Activated CD8-positive, alpha-beta T cell treated with anti-CD3 and anti-CD28 coated beads for 36 hours (primary cell): ENCODE measurements at places on chromosomes 7 and 10.
A peak's percentile ranks its signal among the peaks of the same experiment; 100 is the strongest.

DNA sequence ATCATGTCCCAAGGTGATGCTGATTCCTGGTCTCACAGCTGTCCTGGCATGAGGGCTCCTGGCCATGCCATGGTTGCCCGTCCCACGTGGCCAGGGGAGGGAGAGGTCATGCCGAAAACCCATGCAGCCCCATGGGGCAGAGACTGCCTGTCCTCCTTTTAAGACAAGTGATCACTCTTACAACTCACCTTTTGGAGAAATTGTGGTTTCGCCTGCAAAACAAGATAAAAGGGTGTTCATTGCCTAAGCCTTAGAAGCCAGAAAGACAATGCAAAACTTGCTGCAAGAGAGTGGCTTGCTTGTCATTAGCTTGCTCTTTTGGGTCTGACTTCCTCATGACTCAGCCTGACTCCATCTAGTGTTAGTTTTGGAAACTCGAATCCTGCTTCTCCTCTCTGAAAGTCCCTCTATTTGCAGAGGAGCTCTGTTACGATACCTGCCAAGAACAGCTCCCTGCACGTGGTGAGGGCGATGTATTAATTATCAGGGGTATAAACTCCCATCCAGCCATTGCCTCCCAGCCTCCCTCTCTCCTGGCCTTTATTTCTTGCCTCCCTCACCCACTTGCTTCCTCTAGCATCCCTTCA lies 26.7 kb downstream of the TMEM273 start:
- DNase-seq = no peak

DNA sequence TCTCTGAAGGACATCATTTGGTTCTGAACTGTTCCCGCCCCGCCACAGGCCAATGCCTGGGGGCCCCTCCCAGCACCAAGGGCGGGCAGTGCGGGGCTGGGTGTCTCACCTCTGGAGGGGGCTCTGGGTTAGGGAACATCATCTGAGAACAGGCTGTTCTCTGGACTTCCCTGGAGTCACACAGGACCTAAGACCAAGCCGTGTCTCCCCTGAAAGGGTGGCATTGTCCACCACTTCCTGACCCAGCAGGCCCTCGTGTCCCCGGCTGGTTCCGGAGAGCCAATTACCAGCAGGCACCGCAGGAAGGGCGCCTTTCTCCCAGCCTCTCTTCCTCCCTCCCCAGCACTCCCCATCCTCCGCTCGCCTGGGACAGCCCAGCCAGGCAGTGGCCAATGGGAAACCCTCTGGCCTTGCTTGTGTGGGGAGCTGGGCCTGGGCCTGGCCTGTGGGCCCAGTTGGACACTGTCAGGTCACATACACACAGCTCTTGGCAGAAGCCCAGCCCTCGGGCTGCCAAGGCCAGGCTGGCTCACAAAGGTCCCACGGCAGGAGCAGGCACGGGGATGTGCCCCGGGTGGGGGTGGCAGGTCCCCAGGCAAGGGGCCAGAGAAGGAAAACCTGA lies 119.5 kb downstream of the SPDYE5 start:
- no peak for DNase-seq

GRCh38 chr10:32445036-32445435 lies 904 bp upstream of the CCDC7 start:
- DNase-seq = peak; percentile 11

- peak; percentile 40 for DNase-seq
Observed at GRCh38 chr10:124534231-124534798, 72.7 kb downstream of the LHPP start.

GRCh38 chr7:122724366-122724765 lies 21.6 kb upstream of the RNF148 start:
- DNase-seq = no peak

GRCh38 chr7:94907811-94908322 lies 473 bp downstream of the PPP1R9A start:
- DNase-seq = no peak

DNA sequence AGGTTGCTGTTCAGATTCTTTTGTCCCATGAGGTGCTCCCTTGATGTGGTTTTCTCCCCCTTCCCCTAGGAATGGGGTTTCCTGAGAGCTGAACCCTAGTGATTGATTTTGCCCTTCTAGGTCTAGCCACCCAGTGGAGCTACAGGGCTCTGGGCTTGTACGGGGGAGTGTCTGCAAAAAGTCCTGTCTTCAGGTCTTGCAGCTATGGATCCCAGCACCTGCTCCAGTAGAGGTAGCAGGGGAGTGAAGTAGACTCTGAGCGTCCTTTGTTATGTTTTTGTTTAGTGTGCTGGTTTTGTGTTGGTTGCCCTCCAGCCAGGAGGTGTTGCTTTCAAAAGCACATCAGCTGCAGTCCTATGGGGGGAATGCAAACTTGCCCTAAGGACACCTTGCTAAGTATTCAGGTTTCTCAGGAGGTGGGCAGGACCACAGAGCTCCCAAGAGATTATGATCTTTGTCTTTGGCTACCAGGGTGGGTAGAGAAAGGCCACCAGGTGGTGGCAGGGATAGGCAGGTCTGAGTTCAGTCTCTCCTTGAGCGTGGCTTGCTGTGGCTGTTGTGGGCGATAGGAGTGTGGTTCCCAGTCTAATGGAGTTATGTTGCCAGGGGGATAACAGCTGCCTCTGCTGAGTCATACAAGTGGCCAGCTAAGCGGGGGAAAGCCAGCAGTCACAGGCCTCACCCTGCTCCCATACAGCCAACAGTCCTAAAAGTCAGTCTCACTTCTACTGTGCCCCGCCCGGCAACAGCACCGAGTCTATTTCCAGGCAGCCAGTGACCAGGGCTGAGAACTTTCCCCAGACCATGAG lies 92.4 kb upstream of the JCAD start:
- DNase-seq = peak; percentile 2

- DNase-seq = no peak
Observed at GRCh38 chr10:6748029-6748428, 168.0 kb upstream of the PRKCQ start.

DNA sequence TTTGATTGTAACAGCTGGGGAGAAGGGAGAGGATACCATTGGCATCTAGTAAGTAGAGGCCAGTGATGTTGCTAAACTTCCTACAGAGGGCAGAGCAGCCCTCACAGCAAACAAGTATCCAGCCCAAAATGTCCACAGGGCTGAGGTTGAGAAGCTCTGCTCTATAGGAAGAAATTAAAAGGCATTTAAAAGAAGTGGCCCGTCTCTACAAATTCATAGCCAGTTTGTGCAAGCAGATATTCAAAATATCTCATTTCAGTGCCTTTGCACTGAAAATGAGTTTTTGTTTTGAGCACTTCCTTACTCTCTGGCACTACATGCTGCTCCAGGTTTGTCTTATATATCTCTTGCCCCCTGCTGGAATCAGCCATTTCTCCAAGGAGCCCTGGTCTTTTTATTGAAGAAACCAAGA lies 330.0 kb downstream of the BBS9 start:
- DNase-seq = no peak
